ENCODE measurements at places on chromosomes 12 and 14.

GRCh38 chr12:5513406-5513805, 81.5 kb downstream of the NTF3 start:
- DNase-seq: no peak

DNA sequence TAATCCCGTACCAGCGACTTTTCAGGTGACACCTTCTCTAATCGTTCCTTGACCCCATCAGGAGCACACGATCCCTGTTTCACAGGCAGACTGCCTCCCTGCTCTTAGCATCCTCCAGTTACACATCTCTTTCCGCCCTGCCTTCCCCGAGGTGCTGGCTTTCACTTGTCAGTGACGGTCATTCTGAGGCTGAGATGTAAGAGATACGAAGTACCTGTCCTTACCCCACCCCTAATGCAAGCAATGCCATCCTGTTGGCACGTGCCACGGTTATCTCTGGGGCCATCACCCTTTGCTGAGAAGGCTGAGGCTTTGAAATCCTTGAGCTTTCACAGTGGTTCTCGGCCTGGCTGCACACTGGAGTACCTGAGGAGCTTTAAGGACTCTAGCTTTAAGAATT, 24.4 kb downstream of the B4GALNT3 start:
- DNase-seq: no peak

DNA sequence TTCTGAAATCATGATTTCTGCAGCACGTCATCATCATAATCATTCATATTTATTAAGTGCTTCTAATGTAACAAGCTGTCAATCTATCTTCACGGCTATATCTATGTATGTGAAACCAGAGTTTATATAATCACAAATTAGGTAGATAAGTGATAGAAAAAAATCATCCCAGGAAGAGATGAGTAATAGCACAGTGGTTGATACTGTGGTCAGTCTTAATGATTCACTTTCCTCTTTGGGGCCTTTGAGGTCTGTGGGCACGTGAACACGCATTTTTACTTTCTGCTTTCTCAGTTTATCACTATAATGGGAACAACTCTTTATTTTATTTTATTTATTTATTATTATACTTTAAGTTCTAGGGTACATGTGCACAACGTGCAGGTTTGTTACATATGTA, 265.9 kb upstream of the NOVA1 start:
- DNase-seq: no peak

DNA sequence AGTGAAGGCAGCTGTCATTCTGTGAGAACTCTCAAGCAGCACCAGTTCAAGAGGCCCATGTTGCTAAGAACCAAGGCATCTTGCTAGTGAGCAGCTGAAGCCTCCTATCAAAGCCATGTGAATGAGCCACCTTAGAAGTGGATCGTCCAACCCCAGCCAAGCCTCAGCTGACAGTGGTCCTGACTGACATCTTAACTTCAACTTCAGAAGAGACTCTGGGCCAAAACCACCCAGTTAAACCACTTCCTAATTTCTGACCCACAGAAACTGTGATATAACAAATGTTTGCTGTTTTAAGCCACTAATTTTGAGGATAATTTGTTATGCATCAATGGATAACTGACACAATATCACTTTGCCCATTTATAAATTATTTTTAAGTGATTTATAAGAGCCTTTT, 256.0 kb downstream of the RPAP3 start:
- DNase-seq: no peak

DNA sequence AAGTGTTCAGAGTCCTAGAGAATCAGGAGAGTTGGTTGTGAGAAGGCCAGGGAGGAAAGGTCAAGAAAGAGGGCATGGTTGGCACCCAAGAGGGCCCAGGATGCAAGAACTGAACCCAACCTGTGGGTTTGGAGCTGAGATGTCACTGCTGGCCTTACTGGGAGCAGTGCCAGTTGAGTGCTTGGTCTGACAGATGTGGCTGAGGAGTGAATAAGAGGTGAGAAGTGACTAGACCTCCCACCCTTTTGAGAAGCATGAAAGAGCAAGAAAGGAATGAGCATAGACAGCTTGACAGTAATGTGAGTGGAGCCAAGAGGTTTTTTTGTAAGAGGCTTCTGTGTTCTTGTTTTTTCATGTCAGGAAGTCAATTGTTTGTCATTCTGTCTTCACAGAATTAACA, 95.3 kb downstream of the FGD4 start:
- DNase-seq: no peak

DNA sequence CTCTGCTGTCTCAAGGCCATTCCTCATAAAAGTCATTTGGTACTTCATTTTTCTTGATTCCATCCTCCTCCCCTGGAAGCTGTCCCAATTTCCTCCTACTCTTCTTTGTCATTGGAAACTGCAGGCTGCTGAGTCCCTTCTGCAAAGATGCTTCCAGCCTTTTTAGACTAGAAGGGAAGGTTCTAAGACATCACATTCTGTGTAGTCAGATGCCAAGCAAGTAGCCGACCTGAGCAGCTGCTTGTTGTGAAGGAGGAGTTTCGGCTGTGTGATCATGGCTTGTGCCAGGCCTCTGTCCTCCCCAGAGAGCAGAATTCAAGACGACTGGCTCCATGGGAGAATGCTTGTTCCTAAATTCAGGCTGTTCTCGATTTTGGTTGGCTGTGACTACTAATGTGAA, 8.7 kb downstream of the RFC5 start:
- no peak for DNase-seq

- DNase-seq: no peak
These were observed 2.3 kb downstream of the HEBP1 start for GRCh38 chr12:12997734-12998133.

DNA sequence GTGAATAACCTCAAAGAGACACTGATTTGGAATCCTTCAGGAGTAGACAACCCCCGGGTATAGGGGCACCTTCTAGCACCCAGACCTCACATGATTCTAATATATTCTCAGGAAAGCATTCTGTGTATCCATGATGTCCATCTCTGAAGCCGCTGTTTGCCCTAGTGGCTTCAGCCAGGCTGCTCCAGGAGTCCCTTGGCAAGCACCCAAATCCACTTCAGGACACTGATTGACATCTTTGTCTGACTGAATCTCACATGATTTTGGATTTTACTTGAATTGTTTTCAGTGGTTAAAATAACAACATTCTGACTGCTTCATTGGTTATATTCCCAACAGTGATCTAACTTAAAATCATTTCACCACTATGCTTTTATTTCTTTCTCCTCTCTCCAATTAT, 390.5 kb upstream of the CLEC14A start:
- DNase-seq: no peak

- no peak for DNase-seq
These were observed 183.3 kb upstream of the KITLG start for GRCh38 chr12:88763536-88764100.

DNA sequence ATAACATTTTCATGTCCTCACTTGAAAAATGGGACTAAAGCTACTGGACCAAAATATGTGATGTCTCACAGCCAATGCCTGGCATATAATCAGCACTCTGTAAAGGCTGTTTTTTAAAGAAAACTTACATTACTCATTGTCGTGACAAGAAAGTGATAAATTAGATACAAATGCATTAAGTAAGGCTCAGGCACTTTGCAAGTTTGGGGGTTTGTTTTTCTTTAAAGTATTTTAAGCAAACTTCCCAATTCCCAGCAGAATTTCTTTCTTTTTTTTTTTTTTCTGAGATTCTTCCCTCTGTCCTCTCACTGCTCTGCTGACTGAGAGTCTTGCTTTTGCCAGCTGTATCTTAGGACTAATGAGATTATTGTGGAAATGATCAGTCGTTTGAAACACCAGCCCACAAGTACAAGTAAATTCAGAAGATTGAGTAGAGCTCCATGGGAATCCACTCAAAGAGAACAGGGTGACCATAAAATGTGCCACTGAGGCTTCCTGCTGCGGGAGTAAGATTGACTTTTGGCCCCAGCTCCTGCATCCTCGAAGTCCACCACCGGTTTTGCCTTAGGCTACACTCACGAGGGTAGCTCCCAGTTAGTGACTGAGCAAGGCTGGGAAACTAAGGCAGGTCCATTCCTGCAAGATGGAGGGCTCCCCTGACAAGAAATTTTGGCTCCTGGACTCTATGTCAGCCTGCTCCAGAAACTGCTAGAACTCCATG, 82.8 kb downstream of the TMTC1 start:
- no peak for DNase-seq
